GM10248 (cell line): ENCODE measurements at places on chromosomes 7 and 10.

- DNase-seq = no peak
Observed at GRCh38 chr10:102545997-102546396, 42.2 kb downstream of the SUFU start.

DNA sequence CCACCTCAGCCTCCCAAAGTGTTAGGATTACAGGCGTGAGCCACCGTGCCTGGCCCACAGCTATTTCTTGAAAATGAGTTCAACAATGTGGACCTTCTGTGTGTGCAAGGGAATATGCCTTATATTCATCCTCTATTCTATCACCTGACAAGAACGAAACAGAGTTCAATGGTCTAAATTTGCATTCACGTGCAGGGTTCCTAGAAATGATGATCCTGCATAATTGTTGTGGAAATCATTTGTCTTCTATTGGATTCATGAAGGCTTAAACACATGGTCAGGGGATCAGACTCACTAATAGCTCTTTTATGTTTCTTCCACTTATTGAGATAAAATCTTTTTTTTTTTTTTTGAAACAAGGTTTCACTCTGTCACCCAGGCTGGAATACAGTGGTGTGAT is 23.7 kb downstream of the PAPSS2 start:
- no peak for DNase-seq

- no peak for DNase-seq
Observed at GRCh38 chr7:157143788-157144187, 5.1 kb downstream of the UBE3C start.

GRCh38 chr7:143299346-143299745 is 11.2 kb downstream of the CASP2 start:
- DNase-seq = no peak

DNA sequence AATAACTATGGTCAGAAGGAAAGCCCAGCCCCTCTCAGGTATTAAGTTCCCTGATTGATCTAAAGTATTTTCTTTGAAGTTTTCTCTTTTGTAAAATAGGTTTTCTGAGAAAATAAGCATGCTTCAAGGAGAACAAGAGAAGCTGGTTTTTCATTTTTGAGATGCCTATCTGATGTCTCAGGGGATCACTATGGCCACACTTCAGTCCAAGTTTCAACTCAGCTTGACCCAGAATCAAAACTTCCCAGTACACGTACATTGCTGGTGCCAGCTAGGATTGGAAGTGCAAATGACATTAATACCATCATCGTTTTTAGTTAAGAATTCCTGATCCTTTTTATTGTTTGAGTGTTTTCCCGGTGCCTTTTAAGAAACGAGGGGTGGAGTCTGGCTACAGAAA is 7.2 kb downstream of the ITIH5 start:
- no peak for DNase-seq

DNA sequence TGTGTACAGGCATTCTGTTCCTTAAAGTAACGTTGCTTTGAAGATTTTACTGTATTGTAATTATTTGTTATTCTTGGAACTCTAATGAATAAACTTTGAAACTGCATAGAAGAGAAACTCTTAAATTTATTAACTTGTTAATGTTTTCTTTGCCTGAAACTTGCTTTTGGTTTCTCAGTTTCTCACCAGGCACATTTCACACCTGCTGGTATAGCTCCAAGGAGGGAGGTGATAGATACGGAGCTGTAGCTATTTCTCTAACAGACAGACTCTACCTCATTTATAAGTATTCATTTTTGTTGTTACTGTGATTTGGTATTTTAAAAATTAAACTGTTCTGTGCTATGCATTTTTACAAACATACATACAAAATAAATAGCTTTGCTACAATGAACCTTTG is 32.7 kb downstream of the R3HCC1L start:
- no peak for DNase-seq

- DNase-seq = no peak
Observed at GRCh38 chr7:158283016-158283974, 304.3 kb downstream of the PTPRN2 start.
